ENCODE measurements at places on chromosomes 5 and 9.

- no peak for DNase-seq
These were observed 9.4 kb downstream of the NR6A1 start for GRCh38 chr9:124761710-124762109.

DNA sequence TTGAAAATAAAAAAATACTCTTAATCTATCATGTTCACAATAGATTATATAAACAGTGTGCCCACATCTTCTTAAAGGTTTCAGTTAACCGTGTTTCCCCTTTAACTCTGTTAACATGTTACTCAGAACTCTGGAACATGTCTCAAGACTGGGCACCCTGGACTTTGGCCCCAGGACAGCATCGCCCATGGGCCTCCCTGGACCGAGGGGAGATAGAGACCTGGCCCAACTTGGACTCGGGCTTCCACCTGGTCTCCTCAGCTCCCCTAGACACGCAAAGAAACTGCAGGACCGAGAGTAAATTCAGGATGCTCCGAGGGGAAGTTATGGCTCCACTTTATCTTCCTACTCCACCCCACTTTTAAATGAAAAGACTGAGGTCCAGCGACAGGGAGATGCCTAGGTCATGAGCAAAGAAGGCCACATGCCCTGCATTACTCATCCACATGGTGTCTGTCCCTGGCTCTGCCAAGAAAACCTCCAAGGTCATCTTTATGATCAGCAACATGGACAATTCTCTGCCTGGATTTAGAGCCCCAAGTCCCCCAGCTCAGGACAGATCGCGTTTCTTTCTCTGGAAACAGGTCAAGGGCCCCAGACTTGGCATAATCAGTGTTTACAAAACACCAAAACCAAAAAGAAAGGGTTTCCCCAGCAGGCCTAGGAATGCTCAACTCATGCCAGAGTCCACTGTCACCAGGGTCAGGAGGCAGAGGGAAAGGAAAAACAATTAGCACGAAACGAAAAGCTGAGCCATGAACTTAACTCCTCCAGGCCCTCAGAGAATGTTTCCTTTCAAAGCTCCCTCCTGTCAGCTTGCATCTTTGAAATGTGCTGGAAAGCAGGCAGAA lies 17.4 kb downstream of the GPX3 start:
- no peak for DNase-seq

GRCh38 chr9:136923881-136924280 lies 20.7 kb downstream of the FBXW5 start:
- no peak for DNase-seq

DNA sequence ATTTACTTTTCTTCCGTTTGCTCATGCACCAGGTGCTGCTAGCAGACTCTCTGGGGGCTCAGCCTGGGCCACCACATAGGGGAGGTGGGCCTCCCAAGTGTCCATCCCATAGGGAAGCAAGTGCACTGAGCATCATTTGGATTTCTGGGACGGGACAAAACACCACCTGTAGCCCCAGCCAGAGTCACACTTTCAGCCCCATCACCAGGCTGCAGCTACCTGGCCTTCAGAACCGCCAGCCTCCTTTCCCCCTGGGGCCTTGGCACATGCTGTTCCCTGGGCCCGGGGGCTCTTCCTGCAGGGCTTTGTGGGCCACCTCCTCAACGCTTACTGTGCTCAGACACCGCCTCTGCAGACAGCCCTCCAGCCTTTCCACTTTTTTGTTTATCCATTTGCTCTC lies 19.6 kb upstream of the SUSD3 start:
- DNase-seq: no peak

DNA sequence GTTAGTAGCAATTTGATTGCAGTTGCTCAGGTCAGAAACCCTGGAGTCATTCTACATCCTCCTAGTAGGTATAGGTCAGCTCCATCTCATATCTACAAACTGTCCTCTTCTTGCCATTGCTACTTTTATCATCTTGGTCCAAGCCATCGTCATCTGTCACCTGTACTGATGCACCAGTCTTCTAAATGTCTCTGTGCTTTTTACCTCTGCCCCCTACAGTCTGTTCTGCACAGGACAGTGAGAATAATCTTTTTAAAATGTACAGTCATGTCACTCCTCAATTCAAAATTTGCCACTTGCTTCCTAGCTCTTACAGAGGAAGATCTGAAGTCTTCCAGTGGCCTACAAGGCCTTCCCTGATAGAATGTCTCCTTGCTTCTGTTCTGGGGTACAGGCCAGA lies 6.8 kb downstream of the NNT start:
- DNase-seq: no peak

GRCh38 chr5:85334-85995 lies 6.5 kb upstream of the PLEKHG4B start:
- DNase-seq: no peak

GRCh38 chr5:166032601-166033000 lies 2258.8 kb upstream of the WWC1 start:
- no peak for DNase-seq

DNA sequence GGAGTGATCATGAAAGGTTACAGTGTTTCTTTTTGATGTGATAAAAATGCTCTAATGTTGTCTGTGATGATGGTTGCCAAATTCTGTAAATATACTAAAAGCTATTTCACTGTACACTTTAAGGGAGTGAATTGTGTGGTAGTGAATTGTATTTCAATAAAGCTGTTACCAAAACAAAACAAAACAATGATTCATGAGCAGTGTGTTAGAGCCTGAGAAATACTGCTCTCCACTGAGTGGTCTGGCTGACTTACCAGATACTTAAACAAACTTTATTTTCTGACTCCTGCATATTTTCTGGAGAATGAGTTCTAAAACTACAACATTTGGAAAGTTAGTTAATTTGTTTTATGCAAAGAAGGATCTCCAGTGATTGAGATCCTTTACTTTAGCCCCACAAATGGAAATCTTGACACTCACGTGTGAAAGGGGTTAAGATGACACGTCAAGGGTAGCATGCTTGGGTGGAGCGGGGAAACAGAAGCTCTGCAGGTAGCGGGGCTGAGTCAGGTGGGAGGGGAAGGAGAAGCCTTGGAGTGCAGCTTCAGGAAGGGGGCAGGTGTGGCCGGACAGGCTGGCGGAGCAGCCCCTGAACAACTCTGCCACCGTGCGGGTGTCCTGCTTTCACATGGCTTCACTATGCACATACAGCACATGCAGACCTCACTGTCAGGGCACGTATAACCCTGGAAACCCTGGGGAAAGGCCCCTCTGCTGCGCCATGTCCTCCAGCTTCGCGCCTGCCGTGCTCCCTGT lies 256.7 kb downstream of the IRX1 start:
- DNase-seq: no peak

- DNase-seq: no peak
These were observed 787.3 kb upstream of the WWC1 start for GRCh38 chr5:167503926-167504720.

GRCh38 chr9:21711504-21711903 lies 90.9 kb upstream of the MTAP start:
- no peak for DNase-seq

DNA sequence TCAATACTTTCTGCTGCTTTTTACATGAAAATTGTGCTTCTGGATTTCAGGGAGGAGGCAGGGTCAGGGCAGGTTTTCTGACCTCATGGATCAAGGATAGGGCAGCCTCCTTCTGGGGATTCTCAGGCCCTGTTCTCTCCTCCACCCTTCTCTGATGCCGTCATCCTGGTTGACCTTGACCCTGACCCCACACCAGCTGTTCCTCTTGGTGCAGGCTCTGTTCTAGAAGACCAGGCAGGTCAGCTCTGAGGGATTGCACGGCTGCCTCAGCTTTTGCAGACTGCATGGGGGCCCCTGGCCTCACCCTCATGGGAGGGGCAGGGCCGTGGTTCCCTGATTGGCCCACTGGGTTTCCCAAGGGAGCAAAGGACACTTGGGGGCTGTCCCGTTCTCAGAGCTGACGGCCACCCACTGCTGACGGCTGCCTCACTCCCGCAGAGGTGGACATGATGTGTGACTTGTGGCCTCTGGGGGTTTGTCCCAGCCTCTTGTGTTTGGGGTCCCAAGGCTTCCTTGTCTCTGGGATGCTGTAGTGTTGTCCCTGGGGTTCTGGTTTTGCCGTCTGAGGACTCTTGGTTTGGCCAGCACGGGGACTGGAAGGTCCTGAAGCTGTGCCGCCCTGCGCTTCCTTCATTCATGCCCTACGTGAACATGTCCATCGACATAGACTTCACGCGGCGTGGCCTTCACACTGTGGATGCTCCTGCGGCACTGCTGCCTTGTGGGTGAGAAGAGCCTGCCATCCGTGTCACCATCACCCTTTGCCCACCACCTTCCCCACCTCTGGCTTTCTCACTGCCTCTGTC lies 34.5 kb downstream of the CEP72 start:
- DNase-seq: no peak

- no peak for DNase-seq
These were observed 28.7 kb upstream of the ACOT12 start for GRCh38 chr5:81422671-81423070.

- no peak for DNase-seq
These were observed 147.1 kb downstream of the ENTREP1 start for GRCh38 chr9:69472101-69472620.

GRCh38 chr5:59712836-59713497 lies 180.6 kb downstream of the PDE4D start:
- DNase-seq: no peak

DNA sequence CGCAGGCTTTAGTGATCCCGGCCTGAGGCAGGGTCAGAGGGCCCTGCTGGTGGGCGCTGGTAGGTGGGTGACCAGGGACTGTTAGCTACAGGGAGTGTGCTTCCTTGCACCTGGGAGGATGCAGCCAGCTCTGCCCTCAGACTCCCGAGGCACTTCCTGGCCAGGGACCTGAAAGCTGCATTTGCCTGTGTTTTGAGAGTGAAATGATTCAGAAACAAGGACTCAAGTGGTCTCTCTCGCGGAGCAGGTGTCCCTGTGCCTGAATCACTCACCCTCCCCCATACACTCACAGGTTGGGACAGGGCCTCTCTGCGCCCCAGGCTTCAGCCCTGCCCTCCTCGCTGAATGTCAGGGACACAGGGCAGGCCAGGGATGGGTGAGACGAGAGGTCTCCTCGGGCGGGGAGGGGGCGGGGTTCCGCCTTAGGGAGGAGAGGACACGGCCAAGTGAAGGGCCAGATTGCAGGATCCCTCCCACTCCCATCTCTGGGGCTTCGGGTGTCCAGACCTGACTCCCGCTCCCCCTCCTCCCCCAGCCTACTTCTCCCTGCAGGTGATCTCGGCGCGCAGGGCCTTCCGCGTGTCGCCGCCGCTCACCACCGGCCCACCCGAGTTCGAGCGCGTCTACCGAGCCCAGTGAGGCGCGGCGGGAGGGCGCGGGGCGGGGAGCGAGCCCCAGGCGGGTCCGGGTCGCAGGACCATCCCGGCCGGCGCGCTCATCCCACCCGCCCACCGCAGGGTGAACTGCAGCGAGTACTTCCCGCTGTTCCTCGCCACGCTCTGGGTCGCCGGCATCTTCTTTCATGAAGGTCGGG lies 1.5 kb downstream of the LTC4S start:
- DNase-seq: no peak

- DNase-seq: no peak
These were observed 4.9 kb upstream of the TRAF1 start for GRCh38 chr9:120931231-120932085.

DNA sequence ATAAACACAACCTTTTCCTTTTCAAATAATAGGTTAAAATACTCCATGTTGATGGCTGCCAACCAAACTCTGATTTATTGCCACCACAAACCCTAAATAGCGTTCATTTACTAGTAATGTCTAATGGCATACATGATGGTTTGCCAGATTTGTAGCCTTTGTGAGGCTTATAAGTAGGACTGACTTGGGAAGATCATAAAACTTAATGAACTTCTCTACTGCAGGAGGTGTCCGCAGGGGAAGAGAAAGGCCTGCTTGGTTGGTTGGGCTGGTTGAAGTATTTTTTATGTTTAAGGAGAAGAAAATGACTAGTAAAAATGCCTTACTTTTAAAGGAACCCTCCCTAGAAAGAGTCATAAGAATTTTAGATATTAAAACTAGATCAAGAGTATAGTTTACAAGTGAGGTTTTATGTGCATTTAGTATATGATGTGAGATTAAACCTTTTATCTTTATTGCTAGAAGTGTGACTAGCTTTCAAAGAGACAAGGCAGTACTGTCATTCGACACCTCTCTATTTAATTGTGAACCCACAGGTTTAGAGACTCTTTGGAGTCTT lies 5.0 kb downstream of the PBX3 start:
- DNase-seq: no peak

GRCh38 chr5:78858364-78858763 lies 126.7 kb downstream of the ARSB start:
- DNase-seq: no peak

- no peak for DNase-seq
These were observed 212.9 kb downstream of the ARRDC3 start for GRCh38 chr5:91170266-91170665.

DNA sequence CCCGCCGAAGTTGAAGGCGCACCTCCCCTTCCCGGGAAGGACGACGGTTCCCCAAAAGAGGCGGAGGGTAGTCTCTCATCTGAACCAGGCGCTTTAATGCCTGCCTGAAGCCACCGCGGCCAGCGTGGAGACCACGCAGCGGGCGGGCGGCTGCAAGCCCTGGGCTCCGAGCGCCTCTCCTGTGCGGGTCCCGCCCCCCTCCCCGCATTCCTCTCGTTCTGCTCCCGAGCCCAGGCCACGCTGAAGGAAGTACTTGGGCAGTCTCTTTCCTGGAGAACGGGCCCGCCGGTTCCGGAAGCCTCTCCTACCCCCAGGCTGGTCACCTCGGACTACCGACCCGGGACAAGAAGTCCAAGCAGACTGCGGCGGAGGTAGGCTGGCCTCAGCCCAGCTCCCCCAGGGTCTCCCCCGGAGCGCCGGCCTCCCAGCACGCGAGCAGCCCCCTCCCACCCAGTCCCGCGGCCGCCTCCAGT lies 571 bp downstream of the PPIC start:
- DNase-seq: no peak

DNA sequence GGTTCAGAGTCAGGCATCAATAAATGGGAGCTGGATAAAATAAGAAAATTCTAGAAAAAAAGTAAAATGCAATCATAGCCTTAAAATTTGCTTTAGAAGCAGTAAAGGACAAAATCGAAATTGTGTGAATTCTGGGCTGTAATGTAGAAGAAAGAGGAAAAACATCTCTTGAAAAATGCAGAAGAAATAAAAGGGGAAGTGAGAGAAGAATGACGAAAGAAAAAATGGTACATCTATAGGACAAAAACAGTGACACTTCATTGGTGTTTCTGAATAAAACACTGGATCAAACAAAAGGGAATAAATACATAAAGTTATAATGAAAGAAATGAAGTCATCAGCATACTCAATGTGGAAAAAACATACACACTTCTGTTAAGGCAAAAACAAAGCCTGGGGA lies 642.3 kb downstream of the ACTL7B start:
- DNase-seq: no peak

DNA sequence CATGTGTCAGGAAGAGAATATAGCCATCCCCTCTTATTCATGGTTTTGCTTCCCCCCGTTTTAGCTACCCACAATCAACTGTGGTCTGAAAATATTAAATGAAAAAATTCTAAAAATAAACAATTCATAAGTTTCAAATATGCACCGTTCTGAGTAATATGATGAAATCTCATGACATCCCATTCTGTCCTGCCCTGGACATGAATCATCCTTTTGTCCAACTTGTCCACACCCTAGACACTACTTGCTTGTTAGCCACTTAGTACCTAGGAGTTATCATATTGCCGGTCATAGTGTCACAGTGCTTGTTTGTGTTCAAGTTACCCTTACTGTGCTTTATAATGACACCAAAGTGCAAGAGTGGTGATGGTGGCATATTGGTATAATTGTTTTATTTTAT lies 113.5 kb downstream of the CAAP1 start:
- DNase-seq: no peak

Measured in NCI-H1436 (cell line).